ENCODE measurements at places on chromosomes 1 and 21.

DNA sequence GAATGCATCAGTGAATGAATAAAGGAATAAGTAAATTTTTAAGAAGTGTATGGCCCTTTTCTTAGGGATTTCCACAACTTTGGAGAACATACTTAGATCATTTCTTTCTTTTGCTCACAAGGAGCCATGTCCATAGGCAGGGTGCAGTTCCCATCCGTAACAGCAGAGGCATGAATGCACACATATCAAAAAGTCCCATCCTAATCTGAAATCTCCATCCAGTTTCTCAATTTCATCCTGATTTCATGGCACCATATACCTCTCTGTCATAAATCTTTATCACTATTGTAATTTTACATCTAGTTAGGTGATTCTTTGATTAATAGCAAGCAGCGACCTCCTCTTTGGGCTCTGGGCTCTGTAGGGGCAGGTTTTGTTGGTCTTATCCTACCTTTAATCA lies 359.2 kb downstream of the RRAGC start:
- DNase-seq: no peak

GRCh38 chr1:205916541-205916940 lies 26.7 kb downstream of the SLC26A9 start:
- DNase-seq: no peak

GRCh38 chr1:19165501-19165900 lies 44.6 kb downstream of the UBR4 start:
- DNase-seq: no peak

GRCh38 chr1:46652321-46653100 lies 15.7 kb downstream of the ATPAF1 start:
- DNase-seq: no peak

GRCh38 chr1:2088458-2088857 lies 38.2 kb downstream of the PRKCZ start:
- no peak for DNase-seq
